ENCODE measurements at places on chromosomes 2 and 18.

GRCh38 chr2:46656640-46657039, 177.3 kb downstream of the TMEM247 start:
- DNase-seq: no peak

GRCh38 chr2:42566025-42566424, 2.4 kb upstream of the MTA3 start:
- no peak for DNase-seq

DNA sequence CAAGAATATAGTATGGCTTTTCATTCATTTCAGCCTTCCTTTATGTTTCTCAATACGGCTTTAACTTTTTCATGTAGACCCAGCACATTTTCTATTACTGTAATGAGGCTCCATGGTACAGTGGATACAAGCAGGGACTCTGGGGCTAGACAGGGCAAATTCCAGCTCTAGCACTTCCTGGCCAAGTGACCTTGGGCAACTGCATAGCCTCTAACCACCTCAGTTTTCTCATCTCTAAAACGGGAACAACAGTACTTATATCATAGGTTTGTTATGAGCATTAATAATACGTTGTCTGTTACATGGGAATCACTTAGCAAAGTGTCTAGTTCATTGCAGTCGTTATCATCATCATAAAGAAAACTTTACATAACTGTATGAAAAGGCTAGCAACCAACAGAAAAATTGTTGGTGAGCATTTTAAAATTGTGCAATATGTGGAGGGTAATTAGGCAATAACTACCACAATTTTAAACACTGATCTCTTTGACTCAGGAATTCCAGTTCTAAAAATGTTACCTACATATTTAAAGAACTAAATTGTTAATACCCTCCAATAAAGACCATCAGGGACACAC, 13.7 kb upstream of the RMDN2 start:
- no peak for DNase-seq

GRCh38 chr2:43387092-43388062, 161.0 kb upstream of the ZFP36L2 start:
- no peak for DNase-seq

DNA sequence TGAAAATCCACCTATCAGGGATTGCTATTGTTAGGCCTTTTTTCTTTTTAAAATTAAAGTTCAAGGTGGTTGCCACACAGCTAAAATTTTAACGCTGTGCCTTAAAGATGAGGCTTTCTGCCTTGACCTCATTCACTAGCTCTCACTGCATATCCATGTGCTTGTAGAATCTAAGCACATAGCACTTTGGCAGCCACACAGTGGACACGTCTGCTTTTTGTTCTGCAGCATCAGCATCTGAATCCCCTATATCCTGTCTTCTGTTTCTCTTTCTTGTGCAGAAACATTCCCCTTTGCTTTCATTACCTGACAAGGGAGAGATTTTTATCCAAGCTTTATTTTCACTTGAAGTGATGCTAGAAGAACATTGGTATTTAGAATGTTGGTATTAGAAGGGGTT, 38.1 kb downstream of the RALB start:
- no peak for DNase-seq

DNA sequence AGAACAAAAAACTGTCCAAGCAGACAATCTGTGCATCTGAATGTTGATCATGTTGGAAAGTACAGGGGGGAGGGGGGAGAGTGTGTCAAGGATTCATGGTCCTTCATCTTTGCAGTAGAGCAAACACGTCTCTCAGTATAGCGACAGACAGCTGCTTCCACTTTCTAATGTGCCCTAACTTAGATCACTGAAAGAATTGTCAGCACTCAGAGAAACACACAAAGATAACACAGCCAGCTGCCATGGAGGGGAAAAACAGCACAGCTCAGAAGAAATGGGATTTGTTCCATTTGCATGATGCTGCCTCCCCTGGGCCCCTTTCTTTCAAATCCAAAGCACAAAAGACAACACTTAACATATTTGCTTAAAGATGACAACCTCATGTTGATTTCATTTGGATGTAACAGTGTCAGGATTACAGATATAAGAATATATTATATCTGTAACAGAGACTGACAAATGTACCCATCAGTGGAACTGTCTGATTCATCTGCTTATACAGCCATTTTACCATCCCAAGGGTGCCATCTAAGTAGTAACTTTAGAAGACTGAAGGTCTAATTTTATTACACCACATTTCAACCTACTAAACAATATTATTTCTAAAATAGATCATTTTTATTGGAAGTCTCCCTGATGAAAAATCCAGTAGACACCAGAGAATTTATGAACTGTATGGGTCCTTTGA, 17.7 kb downstream of the FIGN start:
- peak; percentile 65 for DNase-seq

DNA sequence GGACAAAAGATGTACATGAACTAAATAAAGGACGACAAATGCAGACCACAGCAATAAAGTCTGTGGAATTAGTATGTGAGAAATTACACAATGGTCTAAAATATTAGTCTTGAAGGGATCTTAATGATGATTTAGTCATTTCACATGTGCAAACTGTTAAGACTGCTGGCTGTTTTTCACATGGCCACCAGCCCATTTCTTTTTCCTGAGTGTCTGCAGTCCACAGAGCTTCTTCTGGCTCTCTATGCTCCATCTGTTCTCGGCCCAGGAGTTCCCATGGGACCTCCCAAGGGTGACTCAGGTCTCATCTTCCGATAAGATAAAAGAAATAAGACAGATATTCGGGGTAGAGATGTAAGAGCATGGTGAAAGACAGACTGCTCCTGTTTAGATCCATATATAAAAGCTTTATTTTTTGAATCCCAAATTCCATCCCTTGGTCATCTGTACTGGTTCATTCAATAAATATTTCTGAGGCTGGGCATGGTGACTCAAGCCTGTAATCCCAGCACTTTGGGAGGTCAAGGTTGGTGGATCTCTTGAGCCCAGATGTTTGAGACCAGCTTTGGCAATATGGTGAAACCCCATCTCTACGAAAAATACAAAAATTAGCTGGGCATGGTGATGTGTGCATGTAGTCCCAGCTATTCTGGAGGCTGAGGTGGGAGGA, 20.1 kb downstream of the IL1RL1 start:
- DNase-seq: no peak

DNA sequence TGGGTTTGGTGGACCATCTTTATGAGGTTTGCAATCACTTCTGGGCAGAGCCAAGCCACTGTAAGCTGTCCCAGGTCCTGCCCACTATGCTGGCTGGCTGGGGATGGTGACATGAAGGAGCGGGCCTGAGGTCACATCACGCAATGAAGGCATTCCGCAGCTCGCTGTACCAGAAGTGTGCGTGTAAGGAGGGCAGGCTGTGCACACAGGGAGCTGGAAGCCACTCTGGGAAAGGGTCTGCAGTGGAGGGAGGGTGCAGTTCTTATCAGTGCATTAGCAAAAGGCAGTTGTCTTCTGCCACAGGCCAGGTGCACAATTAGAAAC, 16.7 kb upstream of the OTOS start:
- no peak for DNase-seq

DNA sequence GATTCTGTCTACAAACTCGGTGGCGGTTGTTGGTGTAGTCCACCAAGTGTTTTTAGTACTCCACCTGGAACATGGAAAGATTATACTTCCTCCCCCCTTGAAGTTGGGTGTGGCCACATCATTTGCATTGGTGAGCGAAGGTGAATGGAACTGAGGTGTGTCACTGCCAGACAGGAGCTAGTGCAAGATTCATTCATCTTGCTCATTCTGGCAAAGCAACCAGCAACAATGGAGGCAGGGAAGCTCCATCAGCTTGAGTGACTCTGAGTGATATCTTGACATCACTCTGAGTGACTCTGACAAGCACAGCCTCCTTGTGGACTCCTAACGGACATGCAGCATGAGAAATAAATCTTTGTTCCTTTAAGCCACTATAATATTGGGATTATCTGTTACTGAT, 54.7 kb upstream of the SLC1A4 start:
- DNase-seq: no peak

DNA sequence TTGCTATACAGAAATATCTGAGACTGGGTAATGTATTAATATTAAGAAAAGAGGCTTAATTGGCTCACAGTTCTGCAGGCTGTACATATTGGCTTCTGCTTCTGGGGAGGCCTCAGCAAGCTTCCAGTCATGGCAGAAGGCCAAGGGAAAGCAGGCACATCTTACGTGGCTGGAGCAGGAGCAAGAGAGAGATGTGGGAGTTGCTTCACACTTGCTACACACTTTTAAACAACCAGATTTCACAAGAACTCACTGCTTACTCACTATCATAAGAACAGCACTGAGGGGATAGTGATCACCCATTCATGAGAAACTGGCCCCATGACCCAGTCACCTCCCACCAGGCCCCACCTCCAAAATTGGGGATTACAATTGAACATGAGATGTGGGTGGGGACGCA, 50.6 kb downstream of the MAPRE2 start:
- DNase-seq: no peak

DNA sequence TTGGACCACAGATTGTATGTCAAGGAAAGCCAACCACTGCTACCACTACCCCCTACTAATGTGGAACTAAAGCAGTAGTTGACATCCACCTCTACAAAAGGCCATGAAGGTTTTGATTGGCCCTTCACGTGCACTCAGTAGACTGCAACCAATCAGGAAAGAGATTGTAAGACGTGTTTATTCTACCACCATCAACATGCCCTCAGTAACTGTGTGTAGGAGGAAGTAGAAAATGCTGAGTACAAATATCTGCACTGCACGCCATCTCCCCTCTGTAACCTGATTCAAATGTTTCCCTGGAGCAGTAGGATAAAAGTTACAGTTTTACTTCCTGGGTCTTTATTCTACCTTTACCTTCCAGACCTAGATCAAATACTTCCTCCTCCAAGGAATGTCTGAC, 2.9 kb upstream of the CASP10 start:
- no peak for DNase-seq
